ENCODE measurements at places on chromosomes 11 and 22.

DNA sequence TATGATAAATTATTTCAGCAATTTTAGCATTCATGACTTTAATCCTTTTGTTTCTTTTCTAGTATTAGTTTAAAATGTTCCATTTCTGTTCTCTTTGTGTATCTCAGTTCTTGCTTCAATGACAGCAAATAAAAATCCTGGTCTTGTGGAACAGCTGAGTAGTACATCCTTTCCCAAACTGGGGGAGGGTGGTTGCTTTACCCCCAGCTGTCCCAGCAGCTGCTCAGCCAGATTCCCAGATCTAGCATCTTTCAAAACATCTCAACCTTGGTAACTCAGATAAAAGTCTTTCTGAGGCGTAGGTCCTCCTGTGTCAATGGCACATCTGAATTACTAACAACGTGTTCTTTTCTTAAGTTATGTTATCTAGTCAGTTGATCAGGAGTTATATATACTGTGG lies 72.2 kb upstream of the GRK2 start:
- DNase-seq = no peak

- no peak for DNase-seq
Observed at GRCh38 chr22:44927463-44928135, 82.2 kb downstream of the PHF21B start.

GRCh38 chr11:73971175-73971719 lies 11.4 kb downstream of the UCP2 start:
- DNase-seq = no peak

- DNase-seq = no peak
Observed at GRCh38 chr11:130580372-130580771, 131.9 kb downstream of the ADAMTS15 start.

- no peak for DNase-seq
Observed at GRCh38 chr11:40514124-40514523, 945.3 kb downstream of the LRRC4C start.

DNA sequence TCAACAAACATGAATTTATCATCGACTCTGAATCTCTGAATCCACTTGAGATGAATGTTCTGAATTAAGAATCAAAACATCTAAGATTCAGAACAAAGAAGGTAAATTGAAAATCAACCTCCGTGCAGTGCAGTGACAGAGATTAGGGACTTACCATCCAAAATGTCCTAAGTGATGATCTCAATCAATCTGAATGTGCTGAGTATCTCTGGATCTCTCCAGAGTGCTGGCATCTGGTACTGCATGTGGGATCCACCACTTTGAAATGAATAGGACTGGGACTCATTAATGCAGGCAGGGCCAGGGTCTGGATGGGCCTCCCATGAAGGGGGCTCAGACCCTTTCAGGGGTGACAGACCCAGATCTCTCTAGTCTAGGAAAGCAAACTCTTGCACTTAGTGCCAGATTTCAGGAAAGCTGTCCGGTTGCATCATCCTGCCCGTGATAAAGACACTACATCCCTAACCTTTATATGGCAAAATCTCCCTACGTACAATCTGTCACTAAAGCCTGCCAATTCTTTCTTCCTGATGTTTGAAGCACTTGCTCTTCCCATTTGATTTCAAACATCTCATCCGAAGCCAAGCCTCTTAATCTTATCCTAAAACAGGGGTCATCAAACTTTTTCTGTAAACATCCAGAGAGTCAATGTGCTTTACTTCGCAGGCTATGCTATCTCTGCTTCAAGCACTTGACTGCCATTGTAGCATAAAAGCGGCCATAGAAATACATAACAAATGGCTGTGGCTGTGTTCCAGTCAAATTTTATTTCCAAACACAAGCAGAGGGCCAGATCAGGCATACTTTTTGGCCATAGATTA lies 263.3 kb downstream of the LARGE1 start:
- no peak for DNase-seq

DNA sequence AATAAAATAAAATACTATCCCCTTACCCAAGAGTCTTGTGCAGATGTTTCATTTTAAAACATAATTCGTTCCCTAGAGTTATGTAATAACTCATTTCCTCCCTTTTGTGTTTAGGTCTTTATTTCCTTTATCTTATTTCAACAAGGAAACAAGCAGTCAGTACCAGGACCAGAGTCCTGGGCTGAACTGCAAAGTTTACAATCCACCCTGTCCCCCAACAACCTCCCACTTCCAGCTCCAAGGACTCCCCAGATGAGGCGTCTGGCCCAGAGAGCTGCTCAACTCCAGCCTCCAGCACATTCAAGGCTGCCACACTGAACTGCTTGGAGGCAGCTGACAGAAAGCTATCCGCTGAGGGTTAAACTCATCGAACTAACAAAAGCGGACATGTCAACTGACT lies 4.5 kb downstream of the POLDIP3 start:
- DNase-seq = no peak
